Substantia nigra (tissue), 51 donors: ENCODE measurements at places on chromosomes 5 and 9.

DNA sequence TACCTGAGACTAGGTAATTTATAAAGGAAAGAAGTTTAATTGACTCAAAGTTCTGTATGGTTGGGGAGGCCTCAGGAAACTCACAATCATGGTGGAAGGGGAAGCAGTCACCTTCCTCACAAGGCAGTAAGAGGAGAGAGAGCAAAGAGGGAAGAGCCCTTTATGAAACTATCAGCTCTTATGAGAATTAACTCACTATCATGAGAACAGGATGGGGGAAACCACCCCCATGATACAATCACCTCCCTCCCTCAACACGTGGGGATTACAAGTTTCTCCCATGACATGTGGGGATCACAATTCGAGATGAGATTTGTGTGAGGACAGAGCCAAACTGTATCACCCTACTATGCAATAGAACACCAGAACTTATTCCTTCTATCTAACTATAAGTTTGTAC, 27.9 kb downstream of the CD274 start:
- no peak for DNase-seq

- no peak for DNase-seq
These were observed 219.9 kb upstream of the GLRA1 start for GRCh38 chr5:152144556-152144955.

GRCh38 chr9:112700085-112700484, 17.8 kb downstream of the INIP start:
- DNase-seq = no peak

DNA sequence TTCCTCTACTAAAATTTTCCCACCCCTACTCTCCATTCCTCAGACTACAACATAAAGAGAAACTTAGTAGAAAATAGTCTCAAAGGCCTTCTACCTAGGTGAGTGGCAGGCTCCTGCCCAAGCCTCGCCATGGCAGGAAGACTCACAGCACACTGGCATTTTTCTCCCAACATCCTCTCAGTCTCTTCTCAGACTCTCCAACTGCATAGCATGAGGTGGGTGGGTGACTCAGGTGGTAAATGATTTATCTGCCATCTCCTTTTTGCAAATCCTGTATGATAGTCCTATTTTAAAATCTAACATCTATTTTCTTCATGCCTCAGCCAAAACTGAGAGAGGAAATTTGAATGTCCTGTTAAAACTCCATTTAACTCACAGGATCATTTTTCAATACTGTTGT, 33.5 kb upstream of the GRIA1 start:
- no peak for DNase-seq

GRCh38 chr9:76677481-76678055, 86.7 kb upstream of the PCA3 start:
- no peak for DNase-seq

- DNase-seq = no peak
These were observed 382.2 kb upstream of the TLE4 start for GRCh38 chr9:79189511-79189924.

GRCh38 chr5:82512025-82512424, 233.9 kb upstream of the RPS23 start:
- no peak for DNase-seq

DNA sequence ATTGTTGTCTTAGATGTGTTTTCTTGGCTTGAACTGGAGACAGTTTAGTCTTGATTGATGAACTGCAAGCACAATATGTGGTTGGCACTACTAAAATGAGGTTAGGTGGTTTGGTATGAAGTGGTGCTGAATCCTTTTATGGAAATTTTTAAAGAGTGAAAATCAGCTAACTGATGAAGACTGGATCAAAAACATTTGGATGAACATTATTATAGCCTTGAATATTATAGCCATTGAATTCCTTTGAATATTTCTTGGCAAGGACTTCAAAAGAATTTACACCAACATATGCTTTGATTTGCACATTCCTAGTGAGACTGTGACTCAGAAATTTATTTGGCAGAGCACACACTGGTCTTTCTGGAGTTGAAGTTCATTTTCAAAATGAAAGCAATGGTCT, 318.3 kb downstream of the CHSY3 start:
- no peak for DNase-seq

GRCh38 chr5:89246252-89246651, 363.3 kb upstream of the MEF2C start:
- DNase-seq = no peak

DNA sequence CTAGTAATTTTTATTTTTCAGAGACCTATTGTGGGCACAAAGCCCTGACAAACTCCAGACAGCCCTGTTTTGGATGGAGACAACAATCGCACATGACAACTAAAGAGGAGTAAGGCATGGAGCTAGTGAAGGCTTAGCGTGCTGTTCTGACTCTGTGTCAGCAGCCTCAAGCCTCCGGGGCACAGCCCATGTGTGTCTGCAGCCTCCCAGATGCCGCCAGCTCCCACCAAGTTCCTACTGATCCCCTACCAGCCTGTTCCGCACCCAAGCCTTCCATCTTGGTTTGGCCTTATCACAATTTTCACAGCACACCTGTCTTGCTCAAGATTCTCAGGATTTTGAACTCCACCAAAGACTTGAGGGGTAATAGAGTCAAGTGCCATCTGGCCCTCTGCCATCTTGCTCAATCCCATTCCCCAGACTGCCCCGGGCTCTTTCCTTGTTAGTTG, 70.3 kb upstream of the SH3PXD2B start:
- no peak for DNase-seq

- no peak for DNase-seq
These were observed 67.4 kb upstream of the ZNF618 start for GRCh38 chr9:113808391-113809358.

GRCh38 chr5:42912184-42912798, 100.6 kb upstream of the SELENOP start:
- DNase-seq = no peak
